ENCODE measurements at places on chromosomes 5 and 9. TPM values are rescaled to one million over a fixed set of nuclear protein-coding genes. Genes with fewer than 3 reads are reported as not detected.

DNA sequence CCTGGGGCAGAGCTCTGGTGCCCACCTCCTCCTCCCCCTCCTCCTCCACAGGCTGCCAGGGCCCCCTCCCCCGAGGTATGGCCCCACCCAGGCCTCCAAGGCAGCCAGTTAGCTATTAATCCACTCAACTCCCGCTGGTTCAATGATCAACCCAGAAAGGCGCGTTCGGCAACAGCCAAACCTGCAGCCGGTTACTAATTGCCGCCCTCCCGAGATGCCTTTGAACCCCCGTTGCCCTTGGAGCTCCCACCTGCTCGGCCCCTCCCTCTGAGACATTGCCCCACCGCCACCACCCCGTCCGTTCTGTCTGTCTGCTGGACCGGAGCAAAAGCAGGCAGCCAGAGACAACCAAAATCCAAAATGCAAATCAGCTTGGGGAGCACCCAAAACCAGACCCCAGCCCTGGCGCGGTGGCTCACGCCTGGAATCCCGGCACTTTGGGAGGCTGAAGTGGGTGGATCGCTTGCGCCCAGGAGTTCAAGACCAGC lies 25.8 kb downstream of the NOTCH1 start:
- no peak for ATAC-seq

- no peak for ATAC-seq
These were observed 500 bp upstream of the ZNF883 start for GRCh38 chr9:113012492-113012891.

- ATAC-seq = no peak
These were observed 1893.3 kb upstream of the WWC1 start for GRCh38 chr5:166398131-166398530.

FGFR4 gene
- total RNA-seq = 2.7 TPM

DNA sequence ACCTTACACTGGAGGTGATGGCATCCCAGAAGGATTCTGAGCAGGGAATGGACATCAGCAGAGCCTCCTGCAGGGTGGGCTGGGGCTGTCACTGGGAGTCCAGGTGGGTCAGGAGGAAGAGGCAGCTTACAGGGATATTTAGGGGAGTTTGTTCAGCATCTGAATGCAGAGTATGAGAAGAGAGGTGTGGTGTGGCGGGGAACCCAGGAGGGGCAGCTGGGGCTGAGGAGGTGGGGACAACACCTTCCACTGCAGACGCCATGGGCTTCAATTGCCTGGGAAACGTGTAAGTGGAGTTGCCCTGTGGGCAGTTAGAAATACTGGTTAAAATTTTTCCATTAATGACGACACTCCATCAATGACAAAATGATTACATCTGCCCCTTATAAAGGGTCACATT lies 33.5 kb downstream of the S1PR3 start:
- ATAC-seq = no peak

- ATAC-seq = no peak
These were observed 63.5 kb downstream of the GADD45G start for GRCh38 chr9:89668216-89668865.

DNA sequence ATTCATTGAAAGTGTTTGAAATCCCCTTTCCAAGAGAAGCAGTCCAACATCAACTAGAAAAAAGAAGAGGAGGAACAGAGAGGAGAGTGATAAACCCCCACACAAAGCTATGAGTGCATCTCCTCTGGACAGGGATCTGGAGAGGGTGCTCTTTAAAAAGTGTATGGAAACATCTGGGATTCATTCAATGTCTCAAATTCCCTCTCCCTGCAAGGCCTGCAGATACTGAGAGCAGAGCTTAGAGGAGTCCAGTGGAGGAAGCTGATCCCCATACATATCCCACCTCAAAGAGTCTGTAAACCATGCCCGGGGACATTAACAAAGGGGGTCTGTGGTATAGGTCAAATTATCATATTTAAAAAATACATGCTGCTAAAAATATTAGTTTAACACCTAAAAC lies 2.2 kb downstream of the SPOCK1 start:
- no peak for ATAC-seq

DAPK1 gene
- 5.4 TPM for total RNA-seq

DNA sequence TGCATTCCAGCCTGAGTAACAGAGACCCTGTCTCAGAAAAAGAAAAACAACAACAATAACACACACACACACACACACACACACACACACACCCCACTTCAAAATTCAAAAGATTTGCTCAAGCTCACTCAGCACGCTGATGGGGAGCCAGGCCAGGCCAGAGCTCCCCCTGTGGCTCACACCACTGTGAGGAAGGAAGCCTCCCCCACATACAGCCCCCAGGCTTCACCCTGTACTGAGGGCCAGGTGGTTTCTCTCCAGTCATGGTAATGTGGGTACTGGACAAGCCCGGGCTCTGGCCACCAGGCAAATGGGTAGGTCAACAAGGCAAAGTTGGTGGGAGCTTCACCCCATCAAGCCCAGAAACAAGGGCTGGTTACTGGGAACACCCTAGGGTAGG lies 19.0 kb downstream of the ATOX1 start:
- no peak for ATAC-seq

GRCh38 chr9:97895211-97895610 lies 27.1 kb downstream of the TRMO start:
- no peak for ATAC-seq

ZNF454 gene
- 0.52 TPM for total RNA-seq

GRCh38 chr5:9545136-9545991 lies 511 bp downstream of the SEMA5A start:
- ATAC-seq = peak; percentile 6

DNA sequence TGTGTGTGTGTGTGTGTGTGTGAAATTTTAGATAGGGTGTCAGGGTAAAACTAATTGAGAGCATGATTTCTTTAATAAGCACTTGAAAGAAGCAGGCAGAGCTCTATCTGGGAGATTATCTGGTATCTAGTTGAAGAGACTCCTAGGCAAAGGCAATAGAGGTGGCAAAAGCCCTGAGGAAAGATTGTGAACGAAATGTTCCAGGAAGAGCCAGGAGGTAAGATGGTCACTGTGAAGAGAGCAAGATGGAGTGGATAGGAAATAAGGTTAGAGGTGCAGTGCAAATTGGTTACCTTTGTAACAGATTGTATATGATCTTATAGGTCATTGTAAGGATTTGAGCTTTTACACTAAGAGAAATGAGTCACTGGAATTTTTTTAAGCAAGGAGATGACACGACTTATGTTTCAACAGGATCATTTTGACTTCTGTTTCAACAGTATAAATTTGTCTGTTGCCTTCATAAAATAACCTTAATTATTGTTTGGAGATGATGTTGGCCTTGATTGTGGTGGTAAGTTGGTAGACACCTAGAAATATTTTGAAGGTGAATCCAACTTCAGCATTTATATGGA lies 239.6 kb downstream of the PARP8 start:
- ATAC-seq = no peak

DNA sequence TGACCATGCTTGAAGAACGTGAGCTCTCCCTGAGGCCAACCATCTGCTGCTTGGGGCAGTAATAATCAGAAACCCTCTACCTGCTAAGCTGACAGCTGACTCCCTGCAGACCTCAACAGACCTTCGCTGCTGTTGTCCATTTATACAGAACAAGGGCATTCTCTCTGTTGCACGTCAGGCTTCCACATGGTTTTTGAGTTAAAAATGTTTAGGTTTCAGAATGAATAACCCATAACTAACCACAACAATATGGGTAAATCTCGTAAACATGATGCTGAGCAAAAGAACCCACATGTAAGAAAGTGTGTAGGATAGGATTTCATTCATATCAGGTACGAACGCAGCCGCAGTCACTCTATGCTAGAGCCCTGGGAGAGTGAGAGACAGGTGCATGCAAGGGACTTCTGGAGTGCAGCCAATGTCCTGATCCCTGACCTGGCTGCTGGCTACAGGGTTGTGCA lies 348.5 kb downstream of the MED10 start:
- ATAC-seq = no peak

DNA sequence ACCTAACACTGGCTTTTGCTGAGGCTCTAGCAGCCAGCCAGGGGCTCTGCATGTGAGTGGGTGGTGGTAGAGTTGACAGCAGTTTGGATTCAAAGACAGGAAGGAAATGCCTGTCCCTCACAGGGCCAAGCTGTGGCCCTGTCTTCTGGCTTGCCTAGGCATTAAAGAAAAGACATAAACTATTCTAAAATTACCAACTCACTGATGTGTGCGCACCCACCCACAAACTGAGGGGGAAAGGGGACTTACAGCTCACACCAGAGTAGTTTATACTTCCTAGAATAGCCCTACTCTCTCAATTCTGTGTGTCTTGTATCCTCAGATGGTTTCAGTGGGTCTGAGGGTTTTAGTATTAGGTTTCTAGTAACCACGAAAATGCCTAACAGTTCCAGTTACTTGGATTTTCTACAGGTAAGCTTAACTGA lies 18.3 kb upstream of the IL13 start:
- ATAC-seq = no peak

DNA sequence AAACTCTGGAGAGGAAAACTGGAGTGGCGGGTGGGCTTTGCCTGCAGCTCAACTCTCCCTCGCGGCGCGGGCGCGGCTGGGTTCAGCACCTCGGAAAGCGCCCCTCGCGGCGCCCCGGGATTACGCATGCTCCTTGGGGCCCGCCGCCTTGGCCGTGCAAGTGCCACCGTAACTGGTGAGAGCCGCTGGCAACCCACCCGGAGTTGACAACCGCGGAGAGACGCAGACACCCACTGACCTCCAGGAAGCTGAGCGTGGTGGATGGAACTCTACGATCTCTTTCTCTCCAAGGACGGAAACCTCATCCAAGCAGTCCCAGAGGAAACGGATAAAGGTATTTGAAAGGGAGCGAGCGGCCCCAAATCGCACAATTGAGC lies 194 bp upstream of the RXFP3 start:
- peak; percentile 45 for ATAC-seq

DNA sequence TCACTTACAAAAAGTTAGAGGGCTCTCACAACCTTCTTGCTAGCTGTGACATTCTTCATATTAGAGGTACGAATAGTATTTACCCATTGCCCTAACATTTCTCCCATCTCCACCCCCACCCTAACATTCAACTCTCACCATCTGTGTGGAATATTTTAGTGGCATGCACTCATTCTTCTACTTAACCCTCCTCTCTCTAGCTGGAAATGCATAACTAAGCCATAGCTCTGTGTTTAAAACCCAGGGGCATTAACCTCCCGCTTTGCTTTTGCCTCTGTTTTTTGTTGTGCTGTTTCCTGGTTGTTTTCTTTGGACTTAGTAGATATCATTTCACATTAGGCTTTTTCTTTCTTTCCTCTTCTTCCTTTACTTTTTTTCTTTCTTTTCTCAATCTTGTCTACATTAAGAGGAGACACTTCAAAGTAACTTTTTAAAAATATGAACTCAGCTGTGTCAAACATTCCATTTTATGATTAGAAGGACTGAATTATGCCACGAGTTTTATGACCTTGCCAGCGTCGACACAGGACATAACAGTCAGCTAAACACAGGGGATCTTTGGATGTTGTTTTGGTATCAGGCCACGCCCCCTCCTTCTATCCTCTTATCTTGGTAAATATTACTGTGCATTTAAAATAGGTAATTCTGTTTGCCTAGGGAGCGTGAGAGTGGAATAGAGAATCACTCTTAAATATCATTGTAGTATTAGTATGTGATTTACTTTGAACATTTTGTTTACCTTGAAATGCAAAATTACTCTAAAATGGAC lies 236.0 kb downstream of the CD180 start:
- ATAC-seq = no peak

DNA sequence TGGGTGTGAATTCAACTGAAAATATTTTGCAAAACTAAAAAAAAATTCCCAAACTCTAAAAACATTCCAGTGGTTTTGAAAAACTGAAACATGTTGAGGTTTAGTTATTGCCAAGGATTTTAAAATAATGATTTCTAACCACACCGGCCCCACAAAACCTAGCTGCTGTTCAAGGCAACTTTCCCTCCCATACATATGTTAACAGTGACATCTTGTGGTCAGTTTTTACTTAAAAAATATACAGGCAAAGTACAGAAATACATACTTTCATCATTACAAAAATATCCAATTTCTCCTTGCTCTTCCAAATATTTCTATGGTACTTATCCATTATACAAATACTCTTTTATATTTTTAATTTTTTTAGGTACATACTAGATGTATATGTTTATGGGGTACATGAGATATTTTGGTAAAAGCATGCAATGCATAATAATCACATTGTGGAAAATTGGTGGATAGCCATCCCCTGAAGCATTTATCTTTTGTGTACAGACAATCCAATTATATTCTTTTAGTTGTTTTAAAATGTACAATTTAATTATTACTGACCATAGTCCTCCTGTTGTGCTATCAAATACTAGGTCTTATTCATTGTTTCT lies 34.4 kb upstream of the MRPS30 start:
- ATAC-seq = no peak

ARHGEF37 gene
- total RNA-seq = 23.6 TPM

SLC46A2 gene
- total RNA-seq = 0.44 TPM

AJM1 gene
- 1.1 TPM for total RNA-seq

DNA sequence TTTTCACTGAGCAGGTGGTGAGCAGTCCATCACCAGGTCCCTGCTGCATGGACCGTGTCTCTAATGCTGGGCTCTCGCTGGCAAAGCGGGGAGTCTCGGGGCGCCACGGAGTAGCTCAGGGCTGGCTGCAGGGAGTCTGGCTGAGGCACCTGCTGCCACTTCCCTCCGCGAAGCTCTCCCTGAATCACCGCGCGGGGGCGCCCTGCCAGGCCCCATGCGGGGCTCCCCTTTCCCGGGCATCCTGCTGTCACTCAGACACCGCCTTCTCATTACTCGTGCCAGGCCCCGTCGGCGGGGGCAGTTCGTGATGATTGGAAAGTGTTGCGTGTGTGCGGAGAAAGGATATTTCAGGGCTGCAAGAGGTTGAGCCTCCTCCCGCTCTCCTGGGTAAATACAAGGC lies 335.8 kb downstream of the IRX2 start:
- no peak for ATAC-seq

NEUROG1 gene
- not detected for total RNA-seq

GRCh38 chr5:67401172-67401571 lies 204.6 kb upstream of the CD180 start:
- no peak for ATAC-seq

GRCh38 chr5:73100109-73100508 lies 20.3 kb upstream of the TMEM171 start:
- ATAC-seq = no peak

- no peak for ATAC-seq
These were observed 13.9 kb downstream of the QSOX2 start for GRCh38 chr9:136231478-136232297.

GRCh38 chr5:6448622-6449464 lies at the start of gene UBE2QL1:
TSS of gene UBE2QL1 (plus strand) at chr5:6448859. CDS start at chr5:6448894, 35 bp downstream.
- ATAC-seq = peak; percentile 46

- ATAC-seq = no peak
These were observed 94.8 kb downstream of the SEMA5A start for GRCh38 chr5:9451037-9451436.

BTNL3 gene
- not detected for total RNA-seq
